Astrocyte (in vitro differentiated cells and primary cell): ENCODE measurements at places on chromosomes 13 and 19. TPM values are rescaled to one million over a fixed set of nuclear protein-coding genes. Genes with fewer than 3 reads are reported as not detected.

Gene EXOC3L2
- total RNA-seq: 0.61 and 0.87 TPM in 2 replicates

Gene MYO16
- 0.05 and 0.14 TPM in 2 replicates for total RNA-seq

Gene SLC35E1
- 63.1 and 66.2 TPM in 2 replicates for total RNA-seq

Gene GRIK5
- 9.2 and 12.1 TPM in 2 replicates for total RNA-seq

Gene RHPN2
- total RNA-seq: 11.4 and 12.6 TPM in 2 replicates

Gene PRR22
- total RNA-seq: 2.0 and 2.4 TPM in 2 replicates

Gene ALDH16A1
- total RNA-seq: 13.0 and 19.2 TPM in 2 replicates

Gene ZNF443
- total RNA-seq: 2.5 and 4.3 TPM in 2 replicates

Gene LSR
- 8.4 and 18.1 TPM in 2 replicates for total RNA-seq

Gene ZNF154
- total RNA-seq: 12.7 and 13.1 TPM in 2 replicates

DNA sequence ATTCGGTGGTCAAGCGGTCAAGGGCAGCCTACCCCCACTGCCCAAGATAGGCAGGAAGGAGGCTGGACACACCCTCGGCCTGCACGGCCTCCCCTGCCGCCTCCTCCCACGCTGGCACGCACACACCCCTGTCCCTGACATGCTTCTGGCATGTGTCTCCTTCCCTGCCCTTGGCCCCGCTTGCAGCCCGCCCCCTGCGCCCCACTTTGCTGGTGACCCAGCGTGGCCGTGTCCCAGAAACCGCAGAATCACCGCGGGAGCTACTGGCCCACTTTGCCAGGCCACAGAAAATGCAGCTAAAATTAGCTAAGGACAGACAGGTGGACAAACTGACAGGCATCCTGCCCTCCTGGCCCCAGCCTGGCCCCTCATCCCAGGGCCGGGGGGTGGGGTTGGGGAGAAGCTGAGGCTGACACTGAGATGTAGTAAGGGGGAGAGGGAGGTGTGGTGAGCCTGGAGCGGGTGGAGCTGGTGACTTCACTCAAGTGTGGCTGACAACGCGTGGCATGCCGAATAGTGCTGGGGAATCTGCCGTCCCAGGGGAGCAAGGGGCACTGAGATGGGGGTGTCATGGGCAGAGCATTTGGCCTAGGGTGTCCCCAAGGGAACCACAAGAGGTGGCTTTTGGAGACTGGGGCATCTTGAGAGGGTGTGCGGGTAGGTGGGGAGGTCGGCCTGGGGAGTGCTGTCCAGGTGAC lies 2.4 kb downstream of the SHANK1 start:
- no peak for DNase-seq

DNA sequence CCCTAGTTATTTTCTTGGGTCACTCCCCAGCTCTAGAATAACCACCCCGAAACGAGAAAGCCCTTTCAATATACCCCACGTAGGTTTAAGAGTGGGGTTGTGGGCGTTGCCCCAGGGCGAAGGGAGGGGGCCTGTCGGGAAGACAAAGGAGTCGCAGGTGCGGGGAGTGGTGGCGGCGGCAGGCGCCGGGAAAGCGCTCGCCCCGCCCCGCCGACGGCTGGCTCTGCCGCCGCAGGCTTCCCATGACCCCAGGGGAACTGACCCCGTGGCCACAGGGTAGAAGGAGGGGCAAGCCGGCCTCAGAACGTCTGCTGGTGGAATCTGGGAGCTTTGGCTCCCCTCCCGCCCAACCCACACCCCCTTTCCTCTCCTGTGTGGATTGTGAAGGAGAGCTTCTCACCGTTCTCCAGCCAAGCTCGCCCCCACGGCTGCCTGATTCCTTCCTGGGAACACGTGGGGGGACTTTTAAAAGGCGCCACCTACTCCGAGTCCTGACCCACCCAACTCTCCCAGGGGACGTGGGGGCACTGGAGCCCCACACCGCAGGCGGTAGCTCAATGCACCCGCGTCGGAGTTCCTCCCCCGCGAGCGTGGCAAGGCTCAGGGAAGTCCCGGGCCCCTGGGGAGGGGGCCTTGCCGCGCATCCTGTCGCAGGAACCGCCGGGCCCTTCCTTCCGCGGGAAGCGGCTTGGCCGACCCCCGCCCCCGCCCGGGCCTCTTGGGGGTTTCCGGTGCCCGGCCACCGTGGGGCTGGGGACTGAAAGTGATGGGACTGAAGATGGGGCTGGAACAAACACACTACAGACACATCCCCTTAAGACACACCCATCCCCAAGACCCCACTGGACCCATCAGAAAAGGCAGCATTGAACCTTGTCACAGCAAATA lies 5.5 kb downstream of the IER2 start:
- DNase-seq: peak; percentile 70

GRCh38 chr19:3196064-3196932 lies 10.6 kb downstream of the NCLN start:
- DNase-seq: no peak

GRCh38 chr19:50648659-50649058 lies 586 bp upstream of the C19orf81 start:
- no peak for DNase-seq

GRCh38 chr19:58394821-58395219 lies 636 bp upstream of the RNF225 start:
- DNase-seq: no peak

DNA sequence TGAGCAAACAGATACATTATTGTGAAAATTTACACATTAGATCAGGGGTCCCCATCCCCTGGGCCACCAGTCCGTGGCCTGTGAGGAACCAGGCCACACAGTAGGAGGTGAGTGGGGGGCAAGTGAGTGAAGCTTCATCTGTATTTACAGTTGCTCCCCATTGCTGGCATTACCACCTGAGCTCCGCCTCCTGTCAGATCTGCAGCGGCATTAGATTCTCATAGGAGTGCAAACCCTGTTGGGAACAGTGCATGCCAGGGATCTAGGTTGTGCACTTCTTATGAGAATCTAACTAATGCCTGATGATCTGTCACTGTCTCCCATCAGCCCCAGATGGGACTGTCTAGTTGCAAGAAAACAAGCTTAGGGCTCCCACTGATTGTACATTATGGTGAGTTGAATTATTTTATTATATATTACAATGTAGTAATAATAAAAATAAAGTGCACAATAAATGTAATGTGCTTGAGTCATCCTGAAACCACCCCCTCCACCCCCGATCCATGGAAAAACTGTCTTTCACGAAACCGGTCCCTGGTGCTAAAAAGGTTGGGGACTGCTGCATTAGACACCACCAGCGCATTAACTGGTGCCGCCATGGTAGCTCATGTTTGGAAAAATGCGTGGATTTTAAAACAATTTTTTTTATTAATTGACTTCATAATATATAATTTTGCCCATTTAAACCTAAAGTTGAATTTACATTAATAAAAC lies 51.7 kb downstream of the DGKH start:
- DNase-seq: no peak

GRCh38 chr19:31232180-31232579 lies 117.1 kb downstream of the TSHZ3 start:
- DNase-seq: peak; percentile 82

DNA sequence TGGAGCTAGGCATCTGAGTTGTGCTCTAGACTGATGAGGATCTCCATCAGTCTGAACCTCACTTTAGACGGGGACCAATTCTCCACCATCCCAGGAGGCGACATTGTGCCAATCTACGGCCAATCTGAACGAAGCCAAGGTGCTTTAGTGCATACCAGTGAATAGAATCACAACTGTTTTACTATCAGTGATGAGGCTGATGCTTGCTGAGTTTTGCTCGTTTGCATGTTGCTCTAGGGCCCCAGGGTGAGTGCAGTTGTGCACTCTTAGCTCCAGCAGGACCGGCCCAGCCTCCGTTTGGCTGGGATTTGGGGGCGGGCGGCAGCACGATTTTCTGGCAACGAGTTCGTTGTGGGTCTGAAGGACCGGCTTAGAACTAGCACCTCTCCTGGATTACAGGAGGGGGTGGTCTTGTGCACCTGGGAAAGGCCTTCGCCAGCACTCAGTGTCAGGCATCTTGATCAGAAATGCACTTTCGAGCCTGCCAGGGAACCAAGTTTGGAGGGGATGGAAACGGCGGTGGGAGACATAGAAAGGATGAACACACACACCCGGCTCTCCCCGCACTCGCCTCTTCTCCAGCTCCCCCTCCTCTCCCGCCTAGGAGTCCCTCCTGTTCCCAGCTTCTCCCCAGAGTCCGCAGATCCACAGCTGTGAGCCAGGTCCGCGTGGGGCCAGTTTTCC lies 4.4 kb downstream of the GSX1 start:
- no peak for DNase-seq

DNA sequence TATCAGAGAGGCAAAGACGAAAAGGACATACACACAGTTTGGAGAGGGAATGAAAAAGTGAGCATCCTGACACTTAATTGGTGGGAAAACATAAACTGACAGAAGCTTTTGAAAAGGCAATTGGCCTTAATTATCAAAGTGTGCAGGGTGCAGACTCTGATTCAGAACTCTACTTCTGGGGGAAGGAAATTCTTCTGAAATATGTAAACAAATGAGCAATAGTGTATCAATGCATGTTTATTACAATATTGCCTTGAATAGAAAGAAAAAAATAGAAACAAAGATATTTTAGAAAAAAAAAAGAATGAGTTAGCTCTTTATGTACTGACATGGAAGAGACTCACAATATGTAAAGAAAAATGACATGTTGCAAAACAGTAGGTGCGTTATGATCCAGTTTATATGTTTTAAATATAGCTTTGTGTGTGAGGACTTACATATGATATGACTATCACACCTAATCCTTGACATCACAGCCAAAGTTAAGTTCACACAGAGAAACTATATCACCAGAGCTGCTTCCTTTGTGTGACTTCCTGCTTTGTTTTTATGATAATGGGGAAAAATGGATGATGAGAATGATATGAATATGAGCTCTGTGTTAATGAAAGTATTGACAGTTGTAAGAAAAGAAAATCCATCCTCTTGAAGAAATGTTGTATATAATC lies 182.4 kb downstream of the KCTD12 start:
- no peak for DNase-seq

- DNase-seq: no peak
Observed at GRCh38 chr19:4811328-4812131, 20.0 kb downstream of the TICAM1 start.

GRCh38 chr13:112457485-112457884 lies 81.3 kb downstream of the SPACA7 start:
- no peak for DNase-seq

DNA sequence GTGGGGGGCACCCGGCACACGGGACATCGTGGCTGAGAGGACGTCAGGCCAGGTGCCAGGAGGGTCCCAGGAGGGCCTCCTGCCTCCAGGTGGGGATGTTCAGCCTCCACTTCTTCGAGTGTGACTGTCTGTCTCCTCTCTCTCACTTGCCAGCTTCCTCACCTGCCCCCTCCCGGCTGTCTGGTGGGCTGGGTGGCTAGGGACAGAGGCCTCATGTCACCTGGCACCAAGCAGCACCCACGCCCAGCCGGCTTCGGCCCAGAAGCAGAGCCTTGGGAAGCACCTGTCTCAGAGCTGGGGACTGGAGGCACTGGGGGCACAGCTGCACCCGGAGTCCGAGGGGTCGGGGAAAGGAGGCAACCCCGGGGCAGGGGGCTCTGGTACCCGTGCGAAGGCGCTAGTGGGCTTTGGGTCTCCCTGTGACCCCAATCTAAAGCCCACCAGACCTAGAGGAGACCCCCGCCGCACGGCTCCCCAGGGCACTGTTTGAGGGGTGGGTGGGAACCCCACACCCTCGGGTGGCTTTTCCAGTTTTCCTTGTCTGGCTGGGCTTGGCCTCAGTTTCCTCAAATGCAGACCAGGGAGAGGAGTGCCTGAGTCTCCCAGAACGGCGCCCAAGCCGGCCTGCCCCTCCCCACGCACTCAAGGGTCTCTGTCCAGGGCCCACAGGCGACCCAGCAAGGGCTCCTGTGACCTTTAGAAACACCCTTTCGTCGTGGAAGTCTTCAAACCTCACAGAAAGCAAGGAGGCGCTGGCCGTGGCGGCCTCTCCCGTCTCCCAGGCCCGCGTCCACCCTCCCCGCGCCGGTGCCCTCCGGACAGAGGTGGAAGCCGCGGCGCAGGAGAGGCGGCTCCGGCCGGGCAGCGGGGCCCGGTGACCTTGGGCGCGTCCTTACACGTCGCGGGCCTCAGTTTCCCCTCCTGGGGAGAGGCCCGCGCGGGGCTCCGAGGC lies 664 bp upstream of the HCN2 start:
- no peak for DNase-seq

- DNase-seq: no peak
Observed at GRCh38 chr19:48608798-48609263, 2.3 kb downstream of the SPACA4 start.

DNA sequence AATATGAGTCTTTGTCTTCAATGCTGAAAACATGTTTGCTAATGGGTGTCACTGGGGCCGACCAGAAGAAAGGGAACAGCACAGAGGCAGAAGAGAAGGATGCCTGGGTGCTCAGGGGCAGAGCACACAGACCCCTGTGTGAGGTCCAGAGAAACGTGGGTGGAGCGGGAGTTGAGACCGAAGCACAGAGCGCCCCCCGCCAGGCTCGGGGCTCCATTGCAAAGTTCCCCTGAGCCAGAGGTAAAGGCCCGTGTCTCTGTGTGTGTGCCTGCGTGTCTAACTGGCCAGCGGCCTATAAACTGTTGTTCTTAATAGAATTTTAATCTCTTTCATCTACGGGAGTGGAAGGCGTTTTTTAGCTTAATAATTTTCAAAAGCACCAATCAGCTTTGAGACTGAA lies 343.1 kb downstream of the TEX29 start:
- no peak for DNase-seq

DNA sequence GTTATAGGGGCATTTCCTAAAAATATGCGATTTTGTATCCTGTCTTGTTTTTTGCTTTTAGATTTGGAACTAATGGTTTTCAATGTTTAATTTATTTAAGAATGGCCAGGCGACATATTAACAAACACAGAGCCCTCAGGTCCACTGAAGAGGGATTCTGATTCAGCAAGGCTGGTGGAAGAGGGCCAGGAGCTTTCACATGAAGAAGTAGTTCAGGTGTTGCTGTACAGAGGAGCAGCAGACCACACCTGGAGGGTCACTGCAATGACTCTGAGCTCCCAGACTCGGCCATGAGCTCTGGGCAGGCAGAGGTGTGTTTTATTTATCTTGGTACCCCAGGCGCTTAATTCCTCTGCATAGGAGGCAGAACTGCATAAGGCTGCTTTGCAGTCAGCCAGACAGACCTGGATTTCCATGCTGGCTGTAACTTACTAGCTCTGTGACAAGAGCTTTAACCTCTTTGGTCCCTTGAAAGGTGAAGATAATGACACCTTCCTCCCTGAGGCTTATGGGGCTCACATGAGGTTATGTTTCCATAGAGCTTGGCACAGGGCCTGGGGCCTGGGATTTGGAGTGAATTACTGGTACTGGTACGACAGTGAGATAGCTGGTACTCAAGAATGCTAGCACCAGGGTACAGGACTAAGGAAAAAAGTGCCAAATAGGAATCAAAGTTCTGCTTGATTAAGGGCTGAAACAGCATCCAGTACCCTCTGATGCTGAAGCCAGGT lies 184.7 kb downstream of the OXGR1 start:
- DNase-seq: no peak

- no peak for DNase-seq
Observed at GRCh38 chr19:33701565-33701964, 79.8 kb downstream of the CHST8 start.

GRCh38 chr19:35296644-35297514 lies 4.9 kb downstream of the MAG start:
- DNase-seq: no peak

DNA sequence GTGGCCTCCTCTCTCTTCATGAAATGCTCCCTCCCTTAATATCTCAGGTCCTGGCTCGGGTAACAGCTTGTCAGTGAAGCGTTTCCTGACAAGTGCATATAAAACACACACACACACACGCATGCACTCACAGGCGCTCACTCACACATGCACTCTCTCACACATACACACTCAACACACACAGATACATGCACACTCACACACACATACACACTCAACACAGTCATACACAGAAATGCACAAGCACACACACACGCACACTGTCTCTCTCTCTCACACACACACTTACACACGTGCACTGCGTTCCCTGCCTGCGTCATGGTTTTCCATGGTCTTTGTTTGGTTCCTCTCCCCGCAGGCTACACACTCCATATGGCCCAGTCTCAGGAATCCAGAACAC lies 344.1 kb downstream of the UQCRFS1 start:
- DNase-seq: no peak
